ENCODE measurements at places on chromosomes 5 and 9.

GRCh38 chr5:139251695-139252288 is 41.7 kb upstream of the MATR3 start:
- DNase-seq = no peak

GRCh38 chr9:114995681-114996221 is 65.4 kb upstream of the TNFSF8 start:
- peak; percentile 3 for DNase-seq

DNA sequence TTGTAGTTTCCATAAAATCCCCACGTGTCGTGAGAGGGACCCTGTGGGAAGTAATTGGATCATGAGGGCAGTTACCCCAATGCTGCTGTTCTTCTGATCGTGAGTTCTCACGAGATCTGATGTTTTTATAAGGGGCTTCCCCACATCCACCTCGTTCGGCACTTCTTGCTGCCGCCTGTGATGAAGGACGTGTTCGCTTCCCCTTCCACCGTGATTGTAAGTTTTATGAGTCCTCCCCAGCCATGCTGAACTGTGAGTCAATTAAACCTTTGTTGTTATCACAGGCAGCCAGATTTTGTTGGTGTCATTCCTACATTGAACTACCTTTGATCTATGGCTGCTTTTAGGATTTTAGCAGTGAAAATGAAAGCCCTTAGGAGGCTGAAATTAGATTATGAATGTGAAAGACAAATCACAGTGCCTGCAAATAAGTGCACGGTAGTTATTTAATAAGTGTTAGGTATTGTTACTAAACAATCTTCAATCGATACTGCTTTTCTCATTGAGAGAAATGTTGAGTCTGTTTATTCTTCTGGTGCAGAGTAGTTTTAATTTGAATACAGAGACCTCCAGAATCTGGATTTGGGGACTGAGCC is 68.0 kb upstream of the C6 start:
- DNase-seq = peak; percentile 46

GRCh38 chr5:150562832-150563231 is 54.9 kb downstream of the NDST1 start:
- peak; percentile 84 for DNase-seq

DNA sequence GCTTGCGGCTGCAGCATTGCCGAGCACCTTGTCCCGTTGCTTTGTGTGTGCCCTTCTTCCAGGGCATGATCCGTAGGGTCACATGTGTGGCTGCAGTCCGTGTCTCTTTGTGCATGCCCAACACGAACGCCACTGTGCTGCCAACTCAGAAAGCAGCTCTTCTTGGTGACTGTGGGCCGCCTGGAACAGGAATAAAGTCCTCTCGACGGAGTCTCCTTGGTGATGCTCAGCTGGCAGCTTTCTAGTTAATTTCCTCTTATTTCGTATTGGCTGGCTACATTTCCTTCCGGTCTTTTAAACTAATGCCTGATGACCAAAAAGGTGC is 5.8 kb downstream of the EXOC3 start:
- DNase-seq = no peak

DNA sequence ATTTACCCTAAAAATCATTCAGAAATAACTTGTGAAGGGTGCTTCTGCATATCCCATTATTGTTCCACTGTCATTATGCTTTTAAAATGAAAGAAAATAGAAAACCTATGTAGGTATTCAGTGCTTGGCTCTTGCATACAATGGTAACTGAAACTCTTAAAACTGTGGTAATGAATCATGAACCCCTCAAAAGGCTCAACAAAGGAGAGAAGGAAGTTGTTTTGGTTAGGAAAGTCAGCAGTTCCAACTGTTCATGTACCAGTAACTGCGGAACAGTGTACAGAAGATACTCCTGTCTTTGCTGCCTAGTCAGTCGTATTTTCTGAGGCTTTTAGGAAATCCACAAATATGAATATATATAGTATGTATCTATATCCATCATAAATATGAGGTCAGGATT is 96.1 kb downstream of the OSMR start:
- no peak for DNase-seq

DNA sequence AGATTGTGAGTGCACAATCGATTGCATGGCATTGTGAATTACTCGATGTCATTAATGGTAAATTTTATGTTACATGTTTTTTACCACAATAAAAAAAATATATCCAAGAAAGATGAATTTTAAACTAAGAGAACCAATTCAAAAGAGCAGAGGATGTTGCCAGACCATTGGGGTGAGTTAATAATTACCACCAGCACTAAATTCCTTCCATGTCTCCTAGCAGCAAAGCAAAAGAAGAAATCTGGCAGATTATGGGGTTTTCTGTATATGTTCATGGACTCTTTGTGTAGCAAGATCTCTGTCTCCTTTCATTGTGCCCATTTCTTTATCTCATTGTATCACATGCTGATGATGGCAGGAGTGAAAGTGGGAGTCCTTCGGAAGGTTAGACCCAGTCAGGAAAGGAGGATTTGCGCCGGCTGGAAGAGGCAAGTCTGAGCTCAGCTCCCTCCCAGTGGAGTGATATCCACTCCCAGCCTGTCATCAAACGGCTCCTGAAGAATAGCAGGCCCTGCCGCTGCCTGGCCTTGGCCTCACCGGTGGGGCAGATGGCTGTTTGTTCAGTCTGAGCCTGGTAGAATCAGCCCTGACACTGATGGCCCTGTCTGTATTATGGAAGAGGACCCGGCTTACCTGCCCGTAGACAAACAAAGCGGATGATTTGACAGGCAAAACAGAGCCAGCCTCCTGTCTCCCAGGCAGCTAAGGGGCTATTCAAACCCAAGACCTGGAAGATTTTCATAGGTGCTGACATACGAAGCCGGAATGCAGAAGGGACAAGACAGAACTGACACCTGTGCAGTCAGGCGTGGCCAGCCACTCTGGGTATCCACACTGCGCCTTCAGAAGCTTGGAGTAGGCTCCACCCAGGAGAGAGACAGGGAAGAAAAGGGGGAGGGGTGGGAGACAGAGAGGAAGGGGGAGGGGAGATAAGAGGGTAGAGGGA is 21.9 kb upstream of the FOXE1 start:
- DNase-seq = no peak

- DNase-seq = no peak
These were observed 104.4 kb downstream of the DENND1A start for GRCh38 chr9:123825342-123826060.

DNA sequence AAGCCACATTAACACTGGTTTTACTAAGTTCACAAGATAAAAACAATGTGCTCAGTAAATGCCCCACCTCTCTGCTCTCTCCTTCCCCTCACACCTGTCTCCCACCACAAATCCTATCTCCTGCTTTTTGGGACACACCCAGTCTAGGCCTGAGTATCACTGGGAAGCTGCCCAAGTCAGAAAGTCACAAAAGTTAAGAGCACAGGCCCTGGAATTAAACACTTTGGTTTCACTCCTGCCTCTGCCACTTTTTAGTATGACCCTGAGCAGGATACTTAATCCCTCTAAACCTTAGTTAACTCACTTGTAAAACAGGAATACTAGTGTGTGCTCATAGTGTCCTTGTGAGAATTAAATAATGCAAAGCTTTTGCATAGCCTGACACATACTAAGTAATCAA is 11.3 kb downstream of the C5 start:
- DNase-seq = no peak

GRCh38 chr5:83364312-83365299 is 106.9 kb upstream of the VCAN start:
- DNase-seq = peak; percentile 52

DNA sequence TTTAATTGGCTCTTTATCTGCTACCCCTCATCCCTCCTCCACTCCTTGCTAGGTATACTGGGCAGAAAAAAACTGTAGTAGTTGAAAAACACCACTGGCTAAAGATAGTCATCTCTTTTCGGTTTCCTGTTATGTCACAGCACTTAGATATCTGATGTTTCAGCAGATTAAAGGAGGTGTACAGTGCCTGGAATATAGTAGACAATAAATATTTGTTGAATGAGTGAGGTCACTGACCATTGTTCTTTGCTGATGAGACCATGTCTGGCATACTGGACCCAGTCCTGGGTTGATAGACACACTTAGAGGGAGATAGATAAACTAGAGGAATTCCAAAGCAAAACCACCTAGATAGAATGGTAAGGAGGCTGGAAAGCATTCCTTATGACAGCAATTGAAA is 3.2 kb downstream of the GRPEL2 start:
- DNase-seq = no peak

DNA sequence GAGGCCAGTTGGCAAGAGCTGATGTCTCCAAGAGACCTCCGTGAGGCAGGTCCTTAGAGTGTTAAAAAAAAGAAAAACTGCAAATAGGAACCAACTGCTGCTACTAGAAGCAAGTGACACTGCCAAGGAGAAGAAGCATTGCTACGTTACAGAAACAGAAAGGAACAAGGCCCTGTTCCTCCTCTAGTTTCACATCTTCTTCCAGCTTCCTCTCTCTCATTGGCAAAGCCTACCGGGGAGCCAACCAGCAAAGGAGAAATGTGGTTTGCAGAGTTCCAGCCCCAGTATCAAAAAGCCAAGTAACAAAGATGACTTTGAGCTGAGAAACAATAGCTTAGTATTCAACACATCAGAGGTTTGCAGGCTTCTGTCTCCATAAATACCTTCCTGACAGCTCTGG is 145.9 kb downstream of the PRELID2 start:
- no peak for DNase-seq

GRCh38 chr9:69951411-69951810 is 92.2 kb upstream of the MAMDC2 start:
- DNase-seq = peak; percentile 30

DNA sequence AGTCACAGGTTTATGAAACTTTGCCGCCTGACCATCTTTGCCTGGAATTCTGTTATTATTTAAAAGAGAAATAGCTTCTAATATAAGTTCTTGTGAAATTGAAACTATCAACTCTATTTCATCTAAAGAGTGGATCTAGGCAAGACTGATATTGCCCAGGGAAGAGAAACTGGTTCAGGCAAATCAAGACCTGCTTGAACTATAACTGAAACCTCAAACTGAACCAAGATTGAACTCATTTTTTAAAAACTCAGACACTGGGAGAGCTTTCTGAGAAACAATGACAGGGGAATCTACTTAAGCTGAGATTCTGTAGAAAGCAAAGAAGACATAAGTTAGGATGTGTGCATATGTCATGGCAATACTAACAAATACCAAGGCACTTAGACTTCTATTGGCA is 815.8 kb downstream of the BRINP1 start:
- no peak for DNase-seq

GRCh38 chr5:132193165-132193694 is 34.4 kb downstream of the P4HA2 start:
- DNase-seq = no peak

DNA sequence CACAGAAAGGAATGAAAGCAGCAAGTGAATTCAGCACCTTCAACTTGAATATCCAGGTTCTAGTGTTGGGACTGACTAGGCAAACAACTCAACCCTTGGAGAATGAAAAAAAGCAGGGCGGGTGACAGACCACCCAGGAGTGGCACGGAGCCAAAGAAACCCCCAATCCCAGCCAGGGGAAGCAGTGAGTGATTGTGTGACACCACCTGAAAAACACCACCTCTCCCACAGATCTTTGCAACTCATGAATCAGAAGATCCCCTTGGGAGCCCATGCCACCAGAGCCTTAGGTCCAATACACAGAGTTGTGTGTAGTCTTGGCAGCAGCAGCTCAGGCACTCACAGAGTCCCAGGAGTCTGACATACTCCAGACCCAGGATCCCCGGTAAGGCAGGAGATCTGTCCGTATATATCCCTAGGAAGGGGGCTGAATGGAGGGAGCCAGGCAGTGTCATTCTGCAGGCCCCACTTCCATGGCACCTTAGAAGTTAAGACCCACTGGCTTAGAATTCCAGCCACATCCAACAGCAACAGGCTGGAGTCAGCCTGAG is 22.1 kb upstream of the ROR2 start:
- DNase-seq = no peak

Data from OCI-M1 (cell line).